ENCODE measurements at places on chromosomes 7 and 10. TPM values are rescaled to one million over a fixed set of nuclear protein-coding genes. Genes with fewer than 3 reads are reported as not detected.

Gene TMEM273
- 18.4 TPM for total RNA-seq

Gene ALOX5
- total RNA-seq: 49.0 TPM

Gene SHH
- not detected for total RNA-seq

Gene GPR15LG
- not detected for total RNA-seq

Gene HTRA1
- total RNA-seq: 116 TPM

Gene GRID2IP
- not detected for total RNA-seq

Gene OR9A2
- 1.2 TPM for total RNA-seq

Gene SPACDR
- not detected for total RNA-seq

Gene ZNF282
- 19.2 TPM for total RNA-seq

Gene UNCX
- total RNA-seq: not detected

Gene GPER1
- 3.2 TPM for total RNA-seq

Gene PDE6C
- total RNA-seq: not detected

Gene GOLGA7B
- total RNA-seq: 3.2 TPM

Gene HECW1
- 1.9 TPM for total RNA-seq

Gene HMX2
- not detected for total RNA-seq

All from breast epithelium (tissue), 4 donors.